ENCODE measurements at places on chromosomes 1 and 21.

GRCh38 chr1:46203738-46204405, 738 bp downstream of the LURAP1 start:
- DNase-seq: no peak

DNA sequence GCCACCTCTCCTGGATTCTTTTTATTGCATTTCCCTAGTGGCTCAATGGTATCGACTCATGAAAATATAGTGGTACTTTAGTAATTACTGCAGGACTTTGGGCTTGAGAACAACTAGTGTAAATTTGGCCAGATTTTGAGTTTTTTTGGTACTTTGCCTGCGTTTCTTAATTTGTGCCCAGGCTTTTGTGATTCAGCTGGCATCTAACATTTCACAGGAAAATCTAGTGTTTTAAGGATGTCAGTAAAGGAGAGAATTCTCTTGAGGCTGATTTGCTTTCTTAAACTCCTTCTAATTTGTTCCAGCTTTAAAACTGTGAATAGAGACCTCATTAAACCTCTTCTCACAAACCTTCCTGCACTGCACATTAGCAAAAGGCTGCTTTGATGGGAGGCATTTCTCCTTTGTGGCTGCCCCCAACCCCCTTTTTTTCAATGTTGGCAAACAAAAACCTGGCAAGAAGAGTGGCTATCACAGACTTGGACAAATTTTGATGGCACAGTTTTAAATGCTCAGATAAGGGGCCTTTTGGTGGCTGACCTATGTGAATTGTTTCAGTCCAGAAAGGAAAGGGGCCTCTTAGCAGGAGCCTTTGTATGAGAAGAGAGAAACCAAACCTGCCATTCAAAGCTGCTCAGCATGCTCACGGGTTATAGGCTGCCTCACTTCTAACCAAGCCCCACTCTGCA, 113.4 kb upstream of the RAVER2 start:
- DNase-seq: no peak

DNA sequence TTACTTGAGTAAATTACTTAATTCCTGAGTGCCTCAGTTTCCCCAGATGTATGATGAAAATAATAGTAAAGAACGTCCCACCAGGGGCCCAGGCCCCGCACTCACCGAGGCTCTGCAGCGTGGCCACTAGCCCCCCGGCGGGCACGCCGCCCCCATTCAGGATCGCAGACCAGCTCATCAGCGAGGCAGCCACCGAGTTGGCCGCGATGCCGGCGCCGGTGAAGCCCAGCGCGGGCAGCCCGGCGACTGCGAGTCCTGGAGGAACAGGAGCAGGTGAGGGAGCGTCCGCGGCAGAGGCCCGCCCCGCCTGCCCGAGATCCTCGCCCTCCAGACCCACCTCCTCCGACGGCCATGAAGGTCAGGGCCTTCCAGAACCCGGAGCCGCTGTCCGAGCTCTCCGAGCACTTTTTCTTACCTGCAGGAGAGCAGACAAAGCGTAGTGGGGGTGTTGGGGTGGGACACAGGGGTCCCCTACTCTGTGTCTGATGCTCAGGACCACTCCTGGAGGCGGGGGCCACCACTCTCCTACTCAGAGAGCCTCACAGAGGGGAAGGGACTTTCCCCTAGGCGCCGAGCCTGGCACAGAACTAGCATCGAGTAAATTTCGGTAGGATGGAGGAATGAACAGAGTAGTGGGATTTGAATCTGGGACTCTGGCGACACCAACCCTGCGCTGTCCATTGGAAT, 3.7 kb downstream of the IFI6 start:
- no peak for DNase-seq

DNA sequence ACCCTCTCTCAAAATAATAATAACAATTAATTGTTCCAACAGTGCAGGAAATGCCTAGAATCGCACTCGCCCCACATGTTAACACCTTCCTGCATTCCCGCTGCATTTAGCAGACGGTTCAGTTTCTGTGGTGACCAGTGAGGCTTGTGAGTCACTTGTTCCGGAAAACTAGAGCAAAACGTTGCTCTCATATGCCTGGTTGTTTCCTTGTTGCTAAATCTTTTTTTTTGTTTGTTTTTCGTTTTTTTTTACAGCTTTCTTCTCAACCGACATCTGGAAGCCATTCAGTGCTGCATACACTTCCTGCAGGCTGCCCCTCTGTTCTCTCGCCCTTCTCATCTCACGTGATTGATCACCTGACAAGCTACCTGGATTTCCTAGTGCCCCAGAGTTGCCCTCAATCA, 56.9 kb upstream of the TMPRSS2 start:
- no peak for DNase-seq

GRCh38 chr1:199948587-199949280, 78.8 kb upstream of the NR5A2 start:
- DNase-seq: no peak

DNA sequence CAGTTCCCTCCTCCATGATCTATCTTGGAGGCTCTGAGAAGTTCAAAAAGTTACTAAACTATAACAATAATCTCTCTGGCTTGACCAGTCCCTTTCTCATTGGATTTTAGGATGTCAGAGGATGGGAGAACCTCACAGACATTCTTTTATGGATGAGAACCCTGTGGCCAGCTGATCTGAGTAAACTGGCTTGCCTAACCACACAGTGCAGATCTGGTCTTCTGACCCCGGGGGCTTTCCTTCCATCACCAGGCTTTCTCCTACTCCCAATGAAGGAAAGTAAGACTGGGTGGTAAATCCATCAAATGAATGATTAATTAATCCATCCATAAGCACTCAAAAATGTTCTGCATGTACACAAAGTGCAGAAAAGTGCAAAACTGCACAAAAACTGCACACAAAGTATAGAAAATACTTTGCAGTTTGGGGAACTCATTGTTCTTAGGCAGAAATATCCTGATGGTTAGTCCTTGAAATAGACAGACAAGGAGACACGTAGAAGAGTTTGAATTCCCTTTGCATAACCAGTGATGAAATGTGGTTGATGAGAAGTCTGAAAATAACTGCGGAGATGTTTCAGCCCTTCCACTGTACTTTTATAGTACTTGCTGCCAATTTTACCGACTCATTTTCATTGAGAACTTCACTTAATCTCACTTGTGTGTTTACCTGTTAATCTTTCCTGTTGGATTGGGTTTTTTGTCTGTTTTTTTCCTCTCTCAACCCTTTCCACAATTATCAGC, 2.5 kb upstream of the F3 start:
- DNase-seq: no peak

DNA sequence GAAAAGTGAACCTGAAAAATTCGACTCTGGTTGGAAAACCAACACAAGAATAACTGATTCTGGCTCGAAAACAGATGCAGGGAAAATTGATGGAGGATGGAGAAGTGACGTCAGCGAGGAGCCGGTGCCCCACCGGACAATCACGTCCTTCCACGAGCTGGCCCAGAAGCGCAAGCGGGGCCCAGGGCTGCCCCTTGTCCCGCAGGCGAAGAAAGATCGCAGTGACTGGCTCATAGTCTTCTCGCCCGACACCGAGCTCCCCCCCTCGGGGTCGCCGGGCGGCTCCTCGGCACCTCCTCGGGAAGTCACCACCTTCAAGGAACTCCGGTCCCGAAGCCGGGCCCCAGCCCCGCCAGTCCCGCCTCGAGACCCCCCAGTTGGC, 1.9 kb downstream of the RUSC1 start:
- DNase-seq: no peak

DNA sequence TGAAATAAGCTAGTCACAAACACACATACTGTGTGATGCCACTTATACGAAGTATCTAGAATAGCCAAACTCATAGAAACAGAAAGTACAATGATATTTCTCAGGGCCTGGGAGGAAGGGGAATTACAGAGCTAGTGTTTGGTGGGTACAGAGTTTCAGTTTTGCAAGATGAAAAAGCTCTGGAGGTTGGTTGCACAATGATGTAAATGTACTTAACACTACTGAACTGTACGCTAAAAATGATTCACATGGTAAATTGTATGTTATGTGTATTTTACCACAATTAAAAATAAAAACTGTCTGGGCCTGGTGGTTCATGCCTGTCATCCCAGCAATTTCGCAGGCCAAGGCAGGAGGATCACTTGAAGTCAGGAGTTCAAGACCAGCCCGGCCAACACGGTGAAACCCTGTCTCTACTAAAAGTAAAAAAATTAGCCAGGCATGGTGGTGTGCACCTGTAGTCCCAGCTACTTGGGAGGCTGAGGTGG, 15.3 kb upstream of the FHAD1 start:
- DNase-seq: no peak

- no peak for DNase-seq
Observed at GRCh38 chr1:226593541-226593940, 45.0 kb downstream of the STUM start.

Data from activated naive CD4-positive, alpha-beta T cell (primary cell).